ENCODE measurements at places on chromosomes 4 and X. TPM values are rescaled to one million over a fixed set of nuclear protein-coding genes. Genes with fewer than 3 reads are reported as not detected.
A peak's percentile ranks its signal among the peaks of the same experiment; 100 is the strongest.

Gene NUDT11
- polyA plus RNA-seq, result 15.9 TPM

Gene LRIT3
- polyA plus RNA-seq, result 0.51 TPM

Gene UGT2B10
- 0.38 TPM for polyA plus RNA-seq

Gene EVC2
- polyA plus RNA-seq, result 8.6 TPM

Gene SLC25A14
- polyA plus RNA-seq, result 27.0 TPM

Gene NPY2R
- polyA plus RNA-seq, result 0.47 TPM

- no peak for DNase-seq
These were observed 15.9 kb upstream of the XKRX start for GRCh38 chrX:100944601-100945000.

GRCh38 chrX:136262243-136262642, 11.0 kb upstream of the MAP7D3 start:
- no peak for DNase-seq

DNA sequence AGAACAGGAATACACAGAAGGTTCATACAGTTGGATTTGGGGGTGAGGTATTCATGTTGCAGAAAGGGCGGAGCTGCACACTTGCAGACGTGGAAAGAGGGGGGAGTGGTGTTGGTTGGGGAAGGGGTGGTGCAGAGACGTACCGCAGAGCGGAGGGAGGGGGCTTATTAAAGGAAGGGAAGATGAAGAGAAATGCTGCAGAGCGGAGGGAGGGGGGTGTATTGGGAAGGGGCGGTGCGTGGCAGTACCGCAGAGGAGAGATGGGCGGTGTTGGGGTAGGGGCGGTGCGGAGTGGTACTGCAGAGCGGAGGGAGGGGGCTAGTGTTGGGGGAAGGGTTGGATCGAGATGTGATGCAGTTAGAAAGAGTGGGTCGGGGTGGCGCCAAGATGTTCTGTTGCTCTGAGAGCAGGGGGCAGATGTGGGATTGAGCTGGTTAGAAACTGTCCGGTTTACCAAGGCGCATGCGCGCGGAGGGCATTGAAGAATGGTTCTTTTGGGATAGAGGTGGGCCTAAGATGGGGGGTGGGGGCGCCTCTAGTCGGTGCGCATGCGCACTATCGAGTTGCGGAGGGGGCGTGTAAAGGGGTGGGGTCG, 900 bp downstream of the TRO start:
- DNase-seq, result peak; percentile 44

- DNase-seq, result no peak
These were observed 23.8 kb downstream of the CTSO start for GRCh38 chr4:155929833-155930232.

- no peak for DNase-seq
These were observed 276.9 kb upstream of the PCDH7 start for GRCh38 chr4:30443289-30443688.

DNA sequence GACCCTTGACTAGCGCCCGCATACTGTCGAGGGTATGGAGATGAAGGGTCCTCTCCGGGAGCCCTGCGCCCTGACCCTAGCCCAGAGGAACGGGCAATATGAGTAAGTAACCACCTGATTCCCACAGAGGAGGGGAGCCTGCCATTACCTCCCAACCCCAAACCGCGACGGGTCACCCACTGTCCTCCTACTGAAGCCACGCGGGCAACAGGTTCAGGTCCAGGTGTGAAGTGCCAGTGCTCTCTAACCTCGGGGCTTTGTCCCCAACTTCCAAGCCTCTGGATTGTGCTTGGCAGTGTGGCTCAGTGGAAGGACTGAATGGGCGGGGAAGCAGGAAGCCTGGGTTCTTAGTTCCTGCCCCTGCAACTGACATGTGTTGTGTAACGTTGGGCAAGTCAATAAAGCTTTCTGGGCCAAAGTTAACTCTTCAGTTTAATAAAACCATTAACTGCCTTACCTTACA, 694 bp downstream of the OCRL start:
- no peak for DNase-seq

GRCh38 chr4:187666697-187667494, 328.7 kb upstream of the ZFP42 start:
- peak; percentile 16 for DNase-seq

GRCh38 chr4:7196288-7196651, 3.9 kb downstream of the SORCS2 start:
- DNase-seq, result no peak

DNA sequence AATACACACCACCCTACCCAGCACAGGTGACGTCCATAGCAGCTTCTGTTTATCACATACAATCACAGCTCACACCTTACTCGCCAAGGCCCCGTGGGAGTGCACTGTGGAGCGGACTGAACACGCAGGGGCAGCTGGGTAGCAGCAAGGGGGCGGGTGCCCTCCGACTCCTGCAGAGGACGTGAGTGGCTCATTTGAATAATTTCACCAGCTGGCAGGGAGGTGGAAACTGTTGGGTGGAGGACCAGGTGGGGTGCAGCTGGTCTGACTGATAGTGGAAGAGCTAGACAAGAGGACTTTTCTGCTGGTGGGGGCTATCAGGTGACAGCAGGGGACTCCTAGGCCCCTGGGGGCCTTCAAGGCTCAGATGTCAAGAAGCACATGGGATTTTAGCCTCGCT, 16.3 kb downstream of the MAN2B2 start:
- DNase-seq, result no peak

DNA sequence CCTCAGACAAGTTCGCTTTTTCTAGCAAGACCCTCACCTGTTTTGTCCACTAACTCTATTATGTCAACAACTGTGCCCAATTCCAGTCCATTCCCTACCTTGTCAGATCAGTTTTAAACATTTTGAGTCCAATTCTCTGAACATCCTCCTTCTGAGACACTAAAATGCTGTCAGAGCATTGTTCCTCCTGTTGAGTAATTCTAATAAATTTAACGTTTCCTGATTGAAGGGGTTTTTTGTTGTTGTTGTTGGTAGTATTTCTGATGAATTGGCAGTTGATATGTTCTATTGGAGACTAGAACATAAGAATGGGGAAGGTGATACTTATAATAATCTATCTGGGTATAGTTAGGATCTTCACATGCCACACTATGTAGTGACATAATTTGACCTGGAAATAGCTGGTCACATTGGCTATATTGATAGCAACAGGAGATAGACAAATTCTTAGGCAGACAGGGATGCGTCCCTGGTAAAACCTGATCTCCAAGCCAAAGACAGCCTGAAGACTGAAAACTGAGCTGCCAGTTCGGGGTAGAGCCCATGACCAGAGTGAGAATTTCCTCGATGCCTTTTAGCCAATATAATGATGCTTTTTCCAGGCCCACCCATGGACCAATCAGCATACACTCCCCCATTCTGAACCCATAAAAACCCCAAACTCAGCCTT, 12.4 kb upstream of the CXCL2 start:
- no peak for DNase-seq

DNA sequence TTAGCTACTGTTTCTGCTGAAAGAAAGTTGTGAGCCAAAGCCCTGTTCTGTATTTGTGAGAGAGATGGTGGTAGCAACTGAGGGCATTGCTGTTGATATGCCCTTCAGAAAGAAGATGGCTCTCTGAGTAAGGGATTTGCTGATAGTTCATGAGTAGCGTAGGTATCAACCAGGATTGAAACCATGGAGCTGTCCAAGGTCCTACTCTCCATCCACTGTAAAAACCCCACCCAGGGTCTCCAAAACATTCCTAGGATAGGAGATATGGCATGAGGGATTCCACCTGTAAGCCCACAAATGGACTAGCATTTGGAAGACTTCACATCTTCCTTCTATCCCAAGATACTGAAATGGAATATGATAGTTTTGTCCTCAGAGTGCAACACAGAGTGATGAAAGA, 277.1 kb upstream of the PRKX start:
- no peak for DNase-seq

GRCh38 chrX:13570261-13570605, 832 bp downstream of the EGFL6 start:
- DNase-seq, result no peak

- DNase-seq, result no peak
These were observed 246.5 kb downstream of the CPE start for GRCh38 chr4:165625281-165625680.

- DNase-seq, result no peak
These were observed 185.5 kb upstream of the PITX2 start for GRCh38 chr4:110808351-110808878.

- DNase-seq, result no peak
These were observed 296.2 kb downstream of the PAPSS1 start for GRCh38 chr4:107423677-107424405.
